ENCODE measurements at places on chromosomes 1 and 21.

GRCh38 chr1:55938376-55938850, 641.0 kb downstream of the PLPP3 start:
- no peak for DNase-seq

GRCh38 chr1:54640863-54641836, at the start of gene MROH7:
Gene MROH7, plus strand, starts transcription at chr1:54641786. Its CDS starts 11,141 bp downstream, at chr1:54652927.
- DNase-seq = no peak

DNA sequence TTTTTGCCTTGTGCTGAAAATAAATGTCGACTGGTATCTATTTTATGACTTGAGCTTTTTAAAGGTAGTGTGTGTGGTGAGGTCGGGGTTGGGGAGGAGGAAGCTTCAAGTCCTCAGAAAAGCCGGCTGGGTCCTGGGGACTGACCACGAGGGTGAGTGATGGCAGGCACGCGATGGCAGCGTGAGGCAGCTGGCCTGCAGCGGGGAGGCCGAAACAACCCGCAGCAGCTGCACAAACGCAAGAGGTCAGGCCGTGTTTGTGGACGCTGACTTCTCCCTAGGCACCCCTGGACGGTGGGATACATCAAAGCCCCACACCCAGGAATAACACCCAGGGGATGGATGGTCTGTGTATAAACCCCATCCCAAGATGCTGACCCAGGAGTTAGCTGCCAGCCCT, 51.4 kb downstream of the ZBTB18 start:
- no peak for DNase-seq

DNA sequence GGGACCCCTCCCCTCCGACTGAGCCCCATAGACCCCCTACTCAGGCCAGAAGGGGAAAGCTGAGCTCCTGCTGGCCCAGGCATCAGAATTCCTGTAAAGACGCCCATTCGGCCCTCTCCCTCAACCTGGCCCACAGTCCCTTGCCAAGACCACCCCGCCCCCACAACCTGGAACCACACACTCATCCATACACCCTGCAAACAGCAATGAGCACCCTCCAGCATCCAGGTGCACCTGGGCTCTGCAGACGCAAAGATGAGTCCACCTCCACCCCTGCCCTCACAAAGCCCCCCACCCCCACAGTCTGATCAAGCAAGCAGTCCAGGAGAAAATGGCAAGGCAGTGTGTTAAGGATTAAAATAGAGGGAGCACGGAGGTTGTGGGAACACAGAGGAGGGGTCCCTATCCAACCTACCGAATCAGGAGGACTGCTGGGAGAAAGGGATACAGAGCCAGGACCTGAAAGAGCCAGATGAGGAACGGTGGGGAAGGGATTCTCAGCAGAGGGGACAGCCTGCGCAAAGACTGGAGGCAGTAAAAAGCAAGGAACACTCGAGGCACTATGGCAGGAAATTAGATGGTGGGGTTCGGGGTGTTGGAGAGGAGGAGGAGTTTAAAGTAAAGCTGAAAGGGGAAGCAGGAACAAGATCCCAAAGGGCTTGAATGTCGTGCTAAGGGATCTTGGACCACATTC, 67.3 kb upstream of the LAPTM5 start:
- no peak for DNase-seq

DNA sequence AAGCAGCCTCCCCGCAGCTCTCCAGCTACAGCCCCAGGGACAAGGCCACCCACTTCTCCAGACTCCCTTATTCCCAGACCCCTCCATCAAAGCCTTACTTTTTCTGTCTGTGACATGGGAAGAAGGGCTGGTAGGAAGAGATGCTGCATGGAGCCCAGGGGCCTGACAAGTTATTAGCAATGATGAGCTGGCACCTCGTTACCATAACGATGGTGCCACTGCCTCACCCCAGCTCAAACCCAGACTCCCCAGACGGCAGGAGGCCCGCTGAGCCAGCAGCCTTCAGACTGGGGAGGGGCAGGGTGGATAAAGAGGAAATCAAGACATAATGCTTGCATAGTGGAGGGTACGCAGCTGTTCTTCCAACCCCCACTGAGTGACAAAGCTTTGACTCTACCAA, 3.3 kb downstream of the DLGAP3 start:
- DNase-seq = no peak

DNA sequence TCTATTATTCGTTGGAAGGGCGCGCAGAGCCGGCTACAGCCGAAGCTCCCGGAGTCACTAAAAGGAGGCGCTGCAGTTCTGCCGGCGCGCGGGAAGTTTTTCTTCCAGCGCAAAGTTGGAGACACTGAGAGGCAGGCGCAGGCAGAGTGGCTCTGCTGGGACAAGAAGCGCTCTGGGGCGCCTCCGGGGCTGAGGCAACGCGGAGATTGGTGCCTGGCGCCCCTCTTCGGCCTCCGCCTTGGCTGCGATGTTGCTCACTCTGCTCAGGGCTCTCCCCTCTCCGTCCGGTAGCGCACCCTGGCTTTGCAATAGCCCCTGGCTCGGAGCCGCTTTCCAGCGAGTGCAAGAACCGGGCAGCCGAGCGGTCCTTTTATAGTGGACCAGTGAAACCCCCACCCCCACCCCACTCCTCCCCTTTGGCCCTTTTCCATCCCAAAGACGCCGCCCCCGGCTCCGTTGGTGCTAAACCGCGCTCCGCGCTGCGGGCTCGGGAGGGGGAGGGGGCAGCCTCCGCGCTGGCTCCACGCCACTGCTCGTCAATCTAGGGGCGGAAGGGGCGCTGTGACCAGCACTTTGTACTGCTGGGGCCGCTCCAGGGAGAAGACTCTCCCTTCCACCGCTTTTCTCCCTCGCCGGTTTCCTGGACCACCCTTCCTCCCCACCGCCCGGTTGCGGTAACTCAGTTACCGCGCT, at the start of gene ADAMTS1:
TSS of gene ADAMTS1 (minus strand) at position 344 of the 693 bp plus-strand sequence. CDS start 455 bp downstream, outside the sequence.
- DNase-seq = peak; percentile 97

GRCh38 chr1:186680245-186681061, at the start of gene PTGS2:
Gene PTGS2, minus strand, starts transcription at chr1:186680423. Its CDS starts 133 bp downstream, at chr1:186680290.
- DNase-seq = peak; percentile 43

GRCh38 chr1:62082456-62083363, 111.9 kb upstream of the L1TD1 start:
- peak; percentile 24 for DNase-seq

GRCh38 chr1:164608651-164609057, 49.7 kb downstream of the PBX1 start:
- DNase-seq = no peak

DNA sequence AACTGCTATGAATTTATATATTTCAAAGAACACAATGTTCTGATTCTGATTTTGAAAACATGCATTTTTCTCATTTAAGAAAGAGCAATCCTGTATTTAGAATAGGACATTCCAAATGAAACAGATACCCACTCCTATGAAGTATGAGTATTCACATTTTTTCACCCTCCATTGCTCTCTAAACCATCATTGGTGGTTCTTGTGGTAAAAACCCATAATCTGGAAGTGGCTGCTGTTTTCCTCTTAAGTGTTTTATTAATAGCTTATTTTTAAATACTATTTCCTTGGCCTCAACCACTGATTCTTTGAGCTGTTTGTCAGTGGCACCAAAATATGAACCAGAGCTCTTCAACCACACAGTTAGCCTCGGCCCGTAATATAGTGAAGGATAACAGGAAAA, 60.0 kb upstream of the ADAM30 start:
- no peak for DNase-seq

GRCh38 chr1:1250786-1251284, 4.3 kb upstream of the C1QTNF12 start:
- peak; percentile 10 for DNase-seq

DNA sequence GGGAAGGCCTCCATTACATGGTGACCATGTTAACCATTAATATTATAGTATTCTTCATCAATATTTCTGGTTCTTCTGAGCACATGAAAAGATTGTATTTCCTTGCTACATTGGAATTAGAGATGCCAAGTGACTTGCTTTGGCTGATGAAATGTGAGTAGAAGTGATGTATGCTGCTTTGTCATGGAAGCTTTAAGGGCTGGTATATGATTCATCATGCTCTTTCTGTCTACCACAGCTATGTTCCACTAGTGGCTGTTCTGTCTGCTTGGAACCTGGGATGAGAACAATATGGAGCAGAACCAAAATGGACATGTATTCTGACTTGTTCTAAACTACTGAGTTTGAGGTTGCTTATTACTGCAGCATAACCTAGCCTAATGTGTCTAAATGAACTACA, 163.3 kb downstream of the TM2D1 start:
- DNase-seq = no peak

GRCh38 chr1:184822267-184822666, 67.6 kb upstream of the EDEM3 start:
- no peak for DNase-seq

DNA sequence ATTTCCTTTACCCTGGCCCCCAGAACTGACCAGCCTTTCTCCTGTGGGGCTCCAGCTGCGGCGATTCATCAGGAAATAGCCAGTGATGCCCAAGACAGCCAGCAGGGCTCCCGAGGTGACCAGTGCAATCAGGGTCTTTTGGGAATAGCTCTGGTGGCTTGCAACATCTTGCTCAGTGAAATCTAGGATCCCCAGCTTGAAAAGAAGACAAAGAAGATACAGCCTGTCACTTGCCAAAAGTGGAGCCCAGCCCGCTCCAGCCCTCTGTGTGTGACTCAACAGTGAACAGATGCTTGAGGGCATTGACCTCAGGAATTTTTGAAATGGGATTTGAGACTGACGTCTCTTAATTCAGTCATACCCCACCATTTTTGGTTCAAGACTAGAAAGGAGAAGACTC, 22.3 kb downstream of the CD34 start:
- no peak for DNase-seq

- DNase-seq = no peak
Observed at GRCh38 chr21:16309250-16309971, 579.6 kb downstream of the USP25 start.

GRCh38 chr21:23743821-23744220, 1863.5 kb downstream of the MRPL39 start:
- DNase-seq = no peak

DNA sequence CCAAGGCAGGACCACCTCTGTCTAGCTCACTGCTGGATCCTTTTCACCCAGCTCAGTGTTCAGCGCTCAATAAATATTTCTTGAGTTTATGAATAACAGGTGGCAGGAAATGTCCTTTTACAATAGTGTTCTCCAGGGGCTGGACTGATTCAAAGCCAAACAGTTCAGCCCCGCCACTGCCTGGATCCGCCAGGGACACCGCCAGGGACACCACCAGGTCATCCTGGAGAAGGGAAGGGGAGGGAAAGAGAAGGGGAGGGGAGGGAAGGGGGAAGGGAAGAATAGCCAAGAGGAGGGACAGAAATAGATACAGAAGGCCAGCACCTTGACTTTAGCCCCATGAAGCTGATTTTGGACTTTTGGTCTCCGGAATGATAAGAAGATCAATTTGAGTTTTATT, 255.6 kb downstream of the GRIK3 start:
- no peak for DNase-seq

DNA sequence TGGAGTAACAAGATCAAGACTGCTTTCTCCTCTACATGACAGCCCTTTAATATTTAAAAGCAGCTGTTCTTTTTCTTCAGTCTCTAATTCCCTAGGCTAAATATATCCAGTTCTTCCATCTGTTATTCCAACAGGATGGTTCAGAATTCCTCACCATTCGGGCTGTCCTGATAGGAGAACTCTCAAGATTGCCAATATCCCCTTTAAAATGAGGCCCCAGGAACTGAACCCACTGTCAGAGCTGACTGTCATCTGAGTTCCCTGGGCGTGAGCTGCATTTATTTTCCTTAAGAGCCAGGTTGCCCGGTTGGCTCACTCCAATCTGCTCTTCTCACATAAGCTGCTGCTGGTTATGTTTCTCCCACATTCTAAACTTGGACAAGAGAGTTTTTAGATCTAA, 177.6 kb downstream of the MIS18A start:
- DNase-seq = no peak

GRCh38 chr1:221611656-221612046, 130.2 kb downstream of the DUSP10 start:
- no peak for DNase-seq

GRCh38 chr21:46295996-46296752, 10.0 kb downstream of the YBEY start:
- DNase-seq = peak; percentile 56

DNA sequence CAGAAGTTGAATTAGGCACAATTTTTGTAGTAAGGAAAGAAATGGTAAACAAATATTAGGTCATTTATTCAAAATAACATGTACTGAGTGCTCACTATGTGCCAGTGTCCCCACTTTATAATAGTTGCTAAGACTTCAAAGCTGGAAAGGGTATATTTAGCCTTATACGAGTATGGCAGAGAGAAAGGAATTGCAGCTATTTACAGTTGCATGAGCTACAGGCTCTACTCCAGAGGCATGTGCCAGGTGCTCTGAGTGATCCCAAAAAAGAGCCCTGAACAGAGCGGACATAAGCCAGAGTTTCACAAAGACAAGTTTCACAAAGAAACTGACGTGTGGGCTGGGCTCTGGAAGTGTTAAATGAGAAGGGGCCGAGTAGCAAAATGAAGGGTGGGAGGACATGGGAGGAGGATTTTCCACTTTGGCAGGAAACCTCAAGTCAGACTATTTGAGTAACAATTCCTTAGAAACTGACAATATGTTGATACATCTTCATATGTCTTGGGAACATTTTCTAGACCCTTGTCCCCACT, 40.9 kb downstream of the FASLG start:
- no peak for DNase-seq

GRCh38 chr1:64983110-64983509, 16.8 kb upstream of the JAK1 start:
- peak; percentile 52 for DNase-seq

GRCh38 chr1:46450160-46450517, 39.5 kb upstream of the DMBX1 start:
- DNase-seq = no peak

GRCh38 chr1:53025034-53025768, 36.8 kb upstream of the PODN start:
- no peak for DNase-seq

- DNase-seq = peak; percentile 20
Observed at GRCh38 chr1:115980998-115981993, 5.0 kb downstream of the SLC22A15 start.

- DNase-seq = no peak
Observed at GRCh38 chr1:30272277-30273020, 450.9 kb downstream of the MATN1 start.

DNA sequence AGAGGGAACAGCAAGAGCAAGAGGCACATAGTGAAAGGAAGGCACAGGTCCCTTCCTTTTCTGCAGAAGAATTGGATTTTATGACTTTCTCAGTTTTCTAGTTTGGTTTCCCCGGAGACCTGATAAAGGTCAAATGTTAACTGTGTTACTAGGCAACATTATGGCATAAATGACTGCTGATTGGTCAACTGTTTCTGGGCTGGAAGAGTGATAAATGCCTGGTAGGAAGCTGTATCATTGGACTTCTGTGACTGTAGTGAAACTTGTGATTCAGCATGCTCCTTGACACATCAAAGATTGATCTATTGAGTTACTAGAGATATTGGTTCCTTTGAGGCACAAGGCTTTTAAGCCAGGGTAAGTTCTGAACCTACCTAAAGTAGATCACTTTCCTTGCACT, 55.7 kb downstream of the LRRC8C start:
- DNase-seq = no peak

GRCh38 chr1:226605318-226605950, 56.9 kb downstream of the STUM start:
- DNase-seq = no peak

DNA sequence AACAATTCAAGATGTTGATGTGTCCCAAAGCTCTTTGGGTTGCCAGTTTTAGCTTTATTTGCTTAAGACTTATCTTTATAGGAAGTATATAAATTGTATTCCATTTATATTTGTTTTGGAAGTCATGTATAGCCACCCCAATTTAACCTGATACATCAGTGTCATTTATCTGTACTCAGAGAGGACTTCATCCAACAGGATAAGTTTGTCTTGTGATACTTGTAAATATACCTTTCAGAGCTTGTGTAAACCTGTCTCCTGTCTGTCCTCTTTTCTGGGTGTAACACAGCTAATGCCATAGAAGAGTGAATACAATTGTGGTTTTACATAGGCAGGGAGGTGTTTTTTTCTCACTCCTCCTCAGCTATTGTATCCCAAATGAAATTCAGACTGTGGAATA, 10.4 kb downstream of the PTGFR start:
- no peak for DNase-seq
